Osteoblast (primary cell): ENCODE measurements at places on chromosomes 2 and 18. TPM values are rescaled to one million over a fixed set of nuclear protein-coding genes. Genes with fewer than 3 reads are reported as not detected.

DNA sequence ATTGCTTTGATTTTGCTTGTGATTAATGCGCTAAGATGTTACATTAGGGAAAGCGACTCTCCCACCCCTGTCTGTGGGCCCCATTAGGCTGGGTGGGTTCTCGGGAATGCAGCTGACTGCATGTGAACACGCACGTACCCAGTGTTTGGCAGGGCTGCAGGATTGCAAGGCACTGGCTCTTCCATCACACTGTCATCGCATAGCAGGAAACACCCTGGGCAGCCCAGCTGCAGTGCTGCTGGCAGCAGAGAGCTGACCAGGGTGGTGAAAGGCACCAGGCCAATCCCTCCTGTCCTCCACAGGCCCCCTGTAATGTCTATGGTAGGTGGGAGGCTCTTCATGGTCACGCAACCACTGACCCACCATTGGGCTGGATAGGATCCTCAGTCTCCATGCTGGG, 34.4 kb upstream of the FZD7 start:
- no peak for DNase-seq

The ME2 gene
- 36.2 and 38.0 TPM in 2 replicates for total RNA-seq

- DNase-seq: no peak
These were observed 432.7 kb upstream of the TRIB2 start for GRCh38 chr2:12284037-12284436.

DNA sequence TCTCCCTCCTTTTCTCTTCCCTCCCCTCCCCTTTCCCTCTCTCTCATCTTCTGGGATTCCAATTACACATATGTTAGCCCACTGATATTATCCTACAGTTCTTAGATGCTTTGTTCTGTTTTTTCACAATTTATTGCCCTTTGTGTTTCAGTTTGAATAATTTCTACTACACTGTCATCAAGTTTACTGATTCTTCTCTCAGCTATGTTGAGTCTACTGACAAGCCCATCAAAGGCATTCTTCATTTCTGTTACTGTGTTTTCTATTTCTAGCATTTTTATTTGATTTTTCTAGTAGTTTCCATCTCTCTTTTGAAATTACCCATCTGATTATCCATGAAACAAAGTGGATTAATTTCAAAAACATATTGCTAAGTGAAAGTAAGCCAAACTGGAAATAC, 219.6 kb downstream of the TNS1 start:
- no peak for DNase-seq

- peak; percentile 92 for DNase-seq
These were observed 425 bp upstream of the SALL3 start for GRCh38 chr18:78979056-78979729.

DNA sequence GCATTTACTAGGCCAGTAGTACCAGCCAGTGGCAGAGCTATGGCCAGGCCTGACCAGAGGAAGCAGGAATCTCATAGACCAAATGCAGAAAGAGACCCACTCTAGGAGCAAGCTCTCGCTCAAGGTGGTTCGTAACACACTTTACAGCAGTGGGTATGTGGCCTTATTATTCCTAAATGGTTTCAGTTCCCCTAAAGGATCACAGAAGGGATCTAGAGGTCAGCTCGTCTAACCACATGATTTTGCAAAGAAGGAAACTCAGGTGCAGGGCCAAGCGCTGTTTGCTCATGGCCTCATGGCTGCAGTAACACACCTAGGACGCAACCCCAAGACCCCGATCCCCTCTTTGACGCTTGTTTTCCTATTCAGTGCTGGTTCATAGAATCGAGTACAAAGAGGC, 65.5 kb upstream of the ATG16L1 start:
- no peak for DNase-seq

The TCF7L1 gene
- total RNA-seq: 2.5 and 2.7 TPM in 2 replicates

The ALKAL2 gene
- total RNA-seq: not detected in 2 replicates

DNA sequence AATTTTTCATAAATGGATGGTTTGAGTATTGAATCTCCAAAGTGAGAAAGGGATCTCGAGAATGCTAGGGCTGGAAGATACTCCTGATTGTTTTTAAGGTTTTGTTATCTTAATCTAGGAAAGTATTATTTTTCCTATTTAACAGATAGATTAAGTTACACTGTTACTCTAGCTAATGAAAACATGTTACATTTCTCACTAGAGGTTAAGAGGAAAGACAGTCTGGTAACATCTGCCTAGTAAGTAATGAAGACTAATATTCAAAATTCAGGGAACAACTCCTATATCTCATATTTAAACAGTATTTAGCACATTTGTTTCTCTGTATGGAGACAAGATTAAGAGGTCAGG, 2.0 kb downstream of the GALNT3 start:
- no peak for DNase-seq

- peak; percentile 82 for DNase-seq
These were observed 35.8 kb upstream of the AFF3 start for GRCh38 chr2:100178085-100178788.

GRCh38 chr2:118816669-118817068, 30.8 kb downstream of the EN1 start:
- DNase-seq: no peak

The AGXT gene
- not detected in 2 replicates for total RNA-seq

The HOXD11 gene
- total RNA-seq: not detected in 2 replicates

The GNAL gene
- total RNA-seq: 0.59 and 0.72 TPM in 2 replicates

DNA sequence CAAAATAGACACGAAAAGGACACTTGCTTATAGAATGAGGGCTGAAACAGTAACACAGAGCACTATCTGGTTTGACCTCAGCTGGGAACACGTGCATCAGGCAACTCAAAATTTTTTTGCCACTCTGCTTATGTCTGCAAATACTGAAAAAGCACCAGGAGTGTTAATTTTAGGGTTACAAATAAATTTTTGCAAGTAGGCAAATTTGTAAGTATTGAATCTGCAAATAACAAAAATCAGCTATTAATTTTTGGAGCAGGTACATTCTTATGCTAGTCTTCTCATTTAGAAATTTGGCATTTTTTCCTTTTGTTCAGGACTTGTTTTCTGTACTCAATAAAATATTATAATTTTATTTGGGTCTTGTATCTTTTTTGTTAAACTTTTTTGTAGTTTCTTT, 29.7 kb downstream of the DYTN start:
- no peak for DNase-seq

DNA sequence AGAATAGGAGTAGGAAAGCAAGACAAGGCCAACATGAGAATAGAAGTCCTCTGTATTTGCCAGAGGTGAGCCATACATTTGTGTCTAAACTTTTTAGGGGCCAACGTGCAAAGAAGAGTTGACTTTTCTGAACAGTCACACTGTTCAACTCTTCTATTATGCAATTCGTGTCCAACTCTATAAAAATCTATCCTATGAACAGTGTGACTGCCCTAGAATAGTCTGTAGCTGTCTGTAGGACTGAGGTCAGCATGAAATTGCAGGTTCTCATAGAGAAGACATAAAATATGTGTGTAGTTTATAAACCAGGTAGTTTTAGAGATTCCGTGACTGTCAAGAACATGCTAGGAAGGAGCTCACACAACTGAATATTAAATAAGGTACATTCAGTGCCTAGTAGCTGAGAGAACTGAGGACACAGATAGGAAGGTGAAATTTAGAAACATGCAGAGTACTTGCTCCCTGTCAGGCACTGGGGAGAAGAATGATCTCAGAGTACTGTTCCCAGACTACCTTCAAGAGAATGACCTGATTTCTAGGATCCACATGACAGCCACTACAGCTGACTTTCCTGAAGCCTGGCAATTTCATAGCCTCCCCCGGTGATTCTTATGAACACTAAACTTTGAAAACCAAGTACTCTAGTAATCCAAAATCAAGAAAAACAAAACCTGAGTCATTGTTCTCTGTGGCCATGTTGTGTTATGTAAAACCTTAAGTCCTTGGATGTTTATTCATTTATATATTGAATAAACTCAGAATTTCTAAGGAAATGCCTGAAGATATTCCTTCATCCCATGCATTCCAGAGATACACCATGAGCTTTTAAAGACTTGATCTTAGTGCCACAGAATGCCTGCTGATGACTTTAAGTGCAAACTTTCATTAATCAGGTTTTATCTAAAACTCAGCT, 201.5 kb upstream of the BOD1L2 start:
- DNase-seq: no peak

DNA sequence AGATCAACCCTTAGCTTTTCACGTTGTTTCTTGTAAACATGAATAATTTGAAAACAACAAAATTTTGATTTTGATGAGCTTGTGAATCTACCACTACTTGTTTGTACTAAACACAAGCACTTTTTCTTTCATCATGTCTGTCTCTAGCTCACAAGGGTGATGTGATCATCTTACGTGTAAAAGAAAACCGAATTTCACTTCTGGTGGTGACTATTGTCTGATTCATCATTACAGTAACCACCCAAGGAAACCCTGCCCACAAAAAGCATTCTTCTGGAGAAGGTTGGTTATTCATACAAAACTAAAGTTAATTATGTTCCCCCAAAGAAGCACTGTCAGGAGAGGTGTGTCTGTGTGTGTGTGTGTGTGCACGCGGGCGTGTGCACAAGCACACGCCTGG, 285.4 kb downstream of the ZNF516 start:
- DNase-seq: no peak

DNA sequence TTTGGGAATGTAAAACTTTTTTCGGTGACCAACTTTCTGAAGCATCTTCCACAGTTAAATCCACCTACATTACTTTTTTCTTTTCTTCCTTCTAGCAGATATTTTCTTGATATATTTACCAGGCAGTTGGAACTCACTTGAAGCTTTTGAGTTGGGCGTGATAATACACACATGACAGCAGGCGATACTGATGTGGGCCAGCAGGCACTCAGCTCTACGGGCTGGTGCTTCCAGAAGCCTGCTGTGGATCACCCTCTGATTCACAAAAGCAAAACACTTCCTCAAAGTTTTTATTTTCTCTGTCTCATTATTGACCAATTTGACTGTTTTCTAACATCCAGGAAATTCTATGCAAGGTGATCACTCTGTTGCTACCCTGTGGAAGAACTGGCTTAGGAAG, 22.9 kb downstream of the GRHL1 start:
- DNase-seq: no peak

The GALR1 gene
- total RNA-seq: not detected in 2 replicates

GRCh38 chr18:24381126-24381525, 16.5 kb downstream of the OSBPL1A start:
- DNase-seq: no peak

DNA sequence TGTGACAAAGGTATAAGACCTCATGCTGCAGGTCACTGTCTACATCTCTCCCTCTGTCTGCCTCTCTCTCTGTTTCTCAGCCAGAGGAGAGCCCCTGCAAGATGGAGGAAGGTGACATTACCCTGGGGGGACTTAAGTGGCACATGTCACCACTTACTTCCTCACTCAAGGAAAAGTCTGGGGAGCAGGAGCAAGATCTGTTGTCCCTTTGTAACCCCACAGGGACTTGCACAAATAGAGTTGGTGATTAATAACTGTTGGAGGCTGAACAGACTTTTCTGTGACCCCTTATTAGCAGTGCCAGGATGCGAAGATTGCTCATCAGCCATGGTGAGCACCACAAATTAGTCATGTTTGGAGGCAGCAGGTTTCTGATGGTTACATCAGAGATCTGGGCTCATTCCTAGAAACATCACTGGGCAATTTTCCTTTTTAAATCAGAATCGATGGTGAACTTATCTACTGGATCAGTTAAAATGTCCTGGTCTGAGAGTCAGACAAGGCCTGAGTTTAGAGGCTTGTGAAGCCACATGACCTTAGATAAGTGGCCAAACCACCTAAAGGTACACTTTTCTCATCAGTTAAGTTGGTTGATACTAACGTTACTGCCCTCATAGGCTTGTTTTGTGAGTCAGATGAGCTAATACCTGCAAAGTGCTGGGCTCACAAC, 81.2 kb upstream of the LTBP1 start:
- DNase-seq: peak; percentile 91

The ERMN gene
- total RNA-seq: 1.4 and 2.7 TPM in 2 replicates

- no peak for DNase-seq
These were observed 189.6 kb downstream of the GALNT1 start for GRCh38 chr18:35771172-35771571.

DNA sequence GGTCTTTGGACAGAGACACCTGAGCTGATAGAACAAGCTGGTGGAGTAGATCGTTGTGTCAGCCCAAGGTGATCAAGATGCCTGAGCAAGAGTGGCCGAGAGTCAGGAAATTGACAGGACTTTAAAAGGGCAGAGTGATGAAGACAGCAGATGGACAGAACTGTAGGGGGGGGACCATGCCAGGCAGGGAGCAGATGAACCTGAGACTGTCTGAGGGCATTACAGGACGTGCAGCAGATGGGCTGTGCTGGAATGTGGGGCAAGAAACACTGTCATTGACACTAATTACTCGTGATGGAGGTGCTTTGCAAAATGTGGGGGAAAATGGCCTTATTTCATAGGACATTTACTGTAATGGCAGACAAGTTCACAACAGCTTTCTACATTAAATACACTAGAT, 225.0 kb downstream of the THSD7B start:
- no peak for DNase-seq

The SCG2 gene
- 2.2 and 2.4 TPM in 2 replicates for total RNA-seq

The CPO gene
- not detected in 2 replicates for total RNA-seq

DNA sequence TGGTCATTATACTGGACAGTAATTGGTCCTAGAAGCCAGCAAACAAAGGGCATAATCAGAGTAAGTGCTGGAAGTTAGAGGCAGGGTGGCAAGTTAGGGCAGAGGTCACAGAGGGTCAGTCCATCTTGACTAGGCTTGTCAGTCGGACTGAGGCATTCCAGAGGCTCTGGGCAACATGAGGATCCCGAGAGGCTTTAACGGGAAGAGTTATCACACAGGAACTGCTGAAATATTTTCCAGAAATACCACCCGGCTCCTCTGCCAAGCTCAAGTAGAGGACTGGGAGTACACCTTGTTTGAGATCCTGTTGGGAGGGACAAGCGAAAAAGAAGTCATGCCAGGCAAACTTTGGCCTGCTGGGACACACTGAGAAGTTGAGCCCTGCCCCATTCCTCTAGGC, 13.7 kb downstream of the C2orf81 start:
- DNase-seq: peak; percentile 3

- DNase-seq: no peak
These were observed 61.2 kb downstream of the FEZ2 start for GRCh38 chr2:36536776-36537175.

DNA sequence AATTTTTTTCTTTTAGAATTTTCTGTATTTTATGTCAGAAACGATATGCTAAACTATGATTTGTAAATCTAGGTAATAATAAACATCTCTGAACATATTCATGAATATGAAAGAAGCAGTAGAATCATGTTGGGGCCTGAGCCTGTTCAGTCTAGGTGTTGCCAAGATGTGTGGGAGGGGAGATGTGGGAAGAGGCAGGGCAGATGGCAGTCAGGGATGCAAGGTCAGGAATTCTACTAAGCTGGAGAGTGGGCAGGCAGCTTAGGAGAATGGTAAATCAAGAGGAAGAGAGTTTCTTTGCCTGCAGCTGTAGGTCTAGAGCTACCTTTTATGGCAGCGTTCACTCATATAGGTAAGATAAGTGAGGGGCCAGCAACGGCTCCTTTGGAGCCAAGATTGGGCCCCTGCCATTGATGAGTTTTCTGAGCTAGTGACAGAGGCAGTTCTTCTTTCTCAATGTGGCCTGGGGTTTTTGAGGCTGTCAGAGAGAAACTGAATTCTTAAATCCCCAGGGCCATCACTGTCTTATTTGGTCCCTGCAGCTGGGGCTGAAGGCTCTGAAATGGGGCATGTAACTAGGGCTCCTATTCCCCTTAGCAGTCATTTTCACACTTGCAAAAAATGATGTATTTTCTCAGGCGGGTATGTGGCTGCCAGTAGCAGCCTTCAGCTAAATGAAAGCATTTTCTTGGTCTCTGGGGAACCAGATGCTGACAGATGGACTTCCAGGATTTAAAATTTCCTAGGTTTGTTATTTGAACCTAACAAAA, 232.8 kb downstream of the PIK3C3 start:
- DNase-seq: no peak
